Cardiac septum (tissue), 1 donor: ENCODE measurements at places on chromosomes 3 and 15. TPM values are rescaled to one million over a fixed set of nuclear protein-coding genes. Genes with fewer than 3 reads are reported as not detected.

DNA sequence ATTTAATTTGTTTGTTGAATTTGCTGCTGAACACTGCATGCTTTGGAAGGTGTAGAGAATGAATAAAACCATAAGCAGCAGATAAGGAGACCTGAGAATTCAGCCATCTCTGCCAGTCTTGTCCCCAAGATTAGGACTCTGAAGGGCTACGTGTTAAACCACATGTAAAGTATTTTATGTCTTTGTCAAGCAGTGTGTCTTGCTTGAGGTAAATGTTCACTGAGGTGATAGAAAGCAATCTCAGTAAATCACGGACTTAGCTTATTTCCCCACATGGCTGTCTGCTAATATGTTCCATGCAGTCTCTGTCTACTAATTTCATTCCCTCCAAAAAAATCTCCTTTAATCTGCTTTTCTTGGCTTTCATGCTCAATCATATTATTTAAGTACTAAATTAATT lies 467.1 kb downstream of the RAP2B start:
- no peak for DNase-seq

DNA sequence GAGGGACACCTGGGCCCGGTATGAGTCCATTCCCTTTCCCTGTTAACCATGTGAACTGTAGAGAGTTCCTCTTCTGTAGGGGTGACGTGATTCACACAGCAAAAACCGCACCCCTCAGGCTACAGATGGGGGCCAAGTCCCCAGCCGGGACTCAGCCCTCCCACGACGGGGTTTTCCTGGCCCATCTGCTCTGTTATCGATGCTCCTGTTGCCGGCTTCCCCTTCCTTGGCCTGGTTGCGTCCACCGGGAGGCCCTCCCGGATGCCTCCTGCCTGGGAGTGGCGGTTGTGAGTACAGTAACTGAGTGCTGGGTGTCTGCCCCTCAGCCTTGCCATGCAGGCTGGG lies 817 bp upstream of the PLXNA1 start:
- no peak for DNase-seq

DNA sequence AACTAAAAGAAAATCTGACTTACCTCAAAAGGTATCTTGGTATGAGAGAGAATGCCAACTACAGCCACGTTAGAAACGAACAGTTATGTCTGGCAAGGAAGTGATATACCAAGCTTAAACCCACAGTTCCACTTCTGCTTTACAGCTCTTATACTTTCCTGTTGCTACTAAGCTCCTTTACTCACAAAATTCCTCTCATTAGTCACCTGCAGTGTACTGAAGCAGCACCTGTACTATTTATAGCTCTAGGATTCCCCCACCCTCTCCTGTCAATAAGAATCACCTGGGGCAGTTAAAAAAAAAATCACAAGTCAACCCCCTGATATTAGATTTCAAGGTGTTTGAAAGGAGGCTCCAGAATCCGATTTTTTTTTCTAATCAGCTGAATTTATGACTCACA lies 2.9 kb upstream of the TMEM266 start:
- no peak for DNase-seq

- DNase-seq, result no peak
Measured at GRCh38 chr15:71278989-71279756, 163.9 kb downstream of the THSD4 start.

The RTP2 gene
- total RNA-seq, result not detected

The PRSS50 gene
- total RNA-seq, result 0.78 TPM
